RPMI7951 (cell line): ENCODE measurements at places on chromosomes 5 and 9. TPM values are rescaled to one million over a fixed set of nuclear protein-coding genes. Genes with fewer than 3 reads are reported as not detected.

DNA sequence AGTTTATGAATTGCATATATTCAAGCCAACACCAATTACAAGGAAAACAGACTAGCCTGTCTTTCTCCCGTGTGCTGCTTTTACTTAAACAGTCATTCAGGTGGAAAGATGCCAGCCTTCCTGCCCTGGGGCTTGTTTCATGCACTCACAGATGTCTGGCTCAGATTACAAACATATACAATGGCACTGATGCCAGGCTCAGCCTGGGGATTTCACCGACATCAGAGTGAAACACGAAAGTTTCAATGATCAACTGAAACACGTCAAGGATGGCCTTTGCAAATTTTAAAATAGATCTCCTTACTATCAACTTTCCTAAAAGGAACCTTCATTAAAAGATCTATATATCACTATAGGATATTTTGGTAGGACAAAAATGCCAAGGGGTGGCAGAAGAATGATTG is 1576.5 kb downstream of the EFNA5 start:
- peak; percentile 36 for DNase-seq

- peak; percentile 91 for DNase-seq
These were observed 295.9 kb upstream of the ZNF608 start for GRCh38 chr5:125042261-125042890.

DNA sequence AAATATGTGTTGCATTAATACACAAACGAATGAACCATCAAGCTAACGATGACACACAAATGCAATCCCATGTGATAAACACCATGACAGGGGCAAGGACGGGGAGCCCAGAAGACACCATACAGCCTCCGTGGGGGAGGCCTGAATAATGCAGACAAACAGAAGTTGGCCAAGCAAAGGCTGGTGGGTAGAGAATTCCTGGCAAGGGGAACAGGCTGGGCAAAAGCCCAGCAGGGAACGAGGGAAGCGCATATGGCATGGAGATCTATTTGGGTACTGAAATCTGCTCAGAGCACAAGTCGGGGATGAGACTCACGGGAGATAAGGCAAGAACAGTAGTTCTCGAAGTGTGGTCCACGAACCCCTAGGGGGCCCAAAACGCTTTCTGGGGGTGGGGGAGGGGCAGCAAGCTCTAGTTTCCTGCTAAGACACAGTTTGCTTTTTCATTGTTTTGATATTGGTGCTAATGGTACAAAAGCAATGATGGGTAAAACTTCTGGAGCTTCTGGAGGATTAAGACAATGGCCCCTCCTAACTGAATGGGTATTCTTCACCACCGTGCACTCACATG is 42.9 kb upstream of the FBXW11 start:
- DNase-seq, result no peak

- DNase-seq, result no peak
These were observed 34.0 kb downstream of the OTULIN start for GRCh38 chr5:14698495-14698894.

The PAPPA gene
- 0.20 and 0.24 TPM in 2 replicates for total RNA-seq
